ENCODE measurements at places on chromosomes 11 and 22. TPM values are rescaled to one million over a fixed set of nuclear protein-coding genes. Genes with fewer than 3 reads are reported as not detected.

Gene P2RY2
- not detected for polyA plus RNA-seq

Gene LRP4
- polyA plus RNA-seq = not detected

Gene CHST1
- not detected for polyA plus RNA-seq

Gene APOBEC3G
- polyA plus RNA-seq = 256 TPM

Gene VPREB1
- polyA plus RNA-seq = not detected

Gene CCDC73
- polyA plus RNA-seq = not detected

Gene GAL3ST1
- 0.13 TPM for polyA plus RNA-seq

Gene NXPE1
- polyA plus RNA-seq = not detected

Gene EHF
- not detected for polyA plus RNA-seq

Gene KCNK4
- not detected for polyA plus RNA-seq

Gene POLD4
- 91.2 TPM for polyA plus RNA-seq

Gene ABCG4
- not detected for polyA plus RNA-seq

Gene CAVIN3
- polyA plus RNA-seq = not detected

Gene LARGE1
- 0.07 TPM for polyA plus RNA-seq

Gene ACR
- polyA plus RNA-seq = not detected

Gene GLYAT
- polyA plus RNA-seq = not detected

Gene NFAM1
- not detected for polyA plus RNA-seq

Gene GGTLC2
- not detected for polyA plus RNA-seq

Gene THYN1
- 133 TPM for polyA plus RNA-seq

Gene SGSM1
- polyA plus RNA-seq = 0.28 TPM

Gene SLC22A25
- not detected for polyA plus RNA-seq

Gene SLC22A12
- polyA plus RNA-seq = not detected

Gene KDELR3
- 0.45 TPM for polyA plus RNA-seq

Gene SMTNL1
- 0.16 TPM for polyA plus RNA-seq

Gene NCAM1
- polyA plus RNA-seq = 1.7 TPM

Gene OR8D1
- polyA plus RNA-seq = not detected

Gene PRSS23
- 13.3 TPM for polyA plus RNA-seq

Gene ST14
- polyA plus RNA-seq = not detected

Gene TSPAN4
- polyA plus RNA-seq = 4.4 TPM

Gene OR10AG1
- polyA plus RNA-seq = not detected

Gene SEPTIN3
- polyA plus RNA-seq = not detected

Gene PAFAH1B2
- 15.9 TPM for polyA plus RNA-seq

Gene GRK2
- 69.9 TPM for polyA plus RNA-seq

Gene BIK
- 7.2 TPM for polyA plus RNA-seq

Gene C11orf54
- 18.6 TPM for polyA plus RNA-seq

Gene JRKL
- 2.5 TPM for polyA plus RNA-seq
